ENCODE measurements at places on chromosomes 11 and 22.

DNA sequence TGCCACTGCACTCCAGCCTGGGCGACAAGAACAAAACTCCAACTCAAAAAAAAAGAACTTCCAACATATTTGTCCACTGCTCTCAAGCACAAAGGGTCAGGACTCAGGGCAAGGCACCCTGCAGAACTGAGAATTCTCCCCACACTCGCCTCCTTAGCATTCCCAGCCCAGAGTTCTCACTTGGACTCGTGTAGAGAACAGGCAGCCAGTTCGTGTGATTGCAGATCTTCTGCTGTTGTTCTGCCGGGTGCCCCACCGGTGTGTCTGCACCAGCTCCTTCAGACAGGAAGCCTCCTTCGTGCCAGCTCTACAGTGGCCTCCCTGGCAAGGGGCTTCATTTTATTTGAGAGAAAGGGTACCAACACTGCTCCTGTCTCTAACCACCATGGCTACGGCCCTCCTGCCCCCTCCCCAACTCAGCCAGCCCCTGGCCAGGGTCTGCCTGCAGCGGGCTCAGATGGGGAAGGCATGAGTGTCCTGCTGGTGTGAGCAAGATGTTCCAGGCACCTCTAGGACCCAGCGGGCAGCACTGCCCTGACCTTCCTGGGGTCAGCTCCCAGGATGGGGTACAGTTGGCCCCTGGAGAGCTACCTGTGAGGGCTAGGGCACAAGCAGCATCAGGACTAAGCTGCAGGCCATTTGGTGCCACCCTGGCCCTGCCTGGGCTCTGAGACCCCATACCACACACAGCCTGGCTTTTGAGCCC is 19.5 kb upstream of the SCGB1A1 start:
- no peak for DNase-seq

DNA sequence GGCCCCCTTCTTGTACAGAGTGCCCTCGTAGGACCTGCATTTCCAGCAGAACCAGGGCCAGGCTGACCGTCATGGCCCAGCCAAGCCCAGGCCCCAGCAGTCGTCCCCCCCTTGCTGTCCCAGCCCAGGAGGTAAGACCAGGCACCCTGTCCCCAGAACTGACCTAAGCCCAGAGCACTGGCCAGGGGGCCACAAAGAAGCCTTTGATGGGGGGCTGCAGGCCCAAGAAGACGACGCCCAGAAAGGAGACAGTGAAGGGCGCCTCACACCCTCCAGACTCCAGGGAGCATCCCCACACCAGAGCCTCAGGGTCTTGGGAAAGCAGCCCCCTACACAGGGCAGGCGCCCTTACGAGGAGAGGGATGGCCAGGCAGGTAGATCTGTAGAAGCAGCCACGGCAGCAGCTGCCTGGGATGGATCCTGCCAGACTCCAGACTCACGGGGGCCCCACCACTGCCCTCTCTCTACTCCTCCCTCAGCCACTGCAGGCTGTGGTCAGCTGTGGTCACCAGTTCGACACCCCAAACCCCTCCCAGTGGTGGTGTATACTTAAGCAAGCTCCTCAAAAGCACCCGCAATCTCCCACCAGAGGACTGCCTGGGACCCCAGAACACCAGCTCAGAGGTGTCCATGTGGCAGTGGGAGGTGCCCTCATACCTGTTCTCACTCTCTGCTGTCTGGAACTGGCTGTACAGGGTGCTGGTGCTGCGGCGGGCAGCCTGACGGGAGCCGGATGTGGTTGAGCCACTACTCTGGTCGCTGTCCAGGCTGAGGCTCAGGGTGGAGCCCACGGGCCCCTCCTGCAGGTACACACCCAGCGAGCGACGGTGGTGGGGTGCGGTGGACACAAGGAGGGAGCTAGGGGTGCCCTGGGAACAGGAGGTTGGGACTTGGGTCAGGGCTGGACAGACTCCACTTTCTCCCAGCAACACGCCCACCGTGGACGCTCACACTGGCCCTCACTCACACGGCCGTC is 27.0 kb downstream of the SBF1 start:
- DNase-seq: no peak

- DNase-seq: no peak
Observed at GRCh38 chr11:72010529-72011233, 12.0 kb downstream of the IL18BP start.

- no peak for DNase-seq
Observed at GRCh38 chr11:69595805-69596665, 44.9 kb upstream of the CCND1 start.

GRCh38 chr11:57641011-57641807 is 8.5 kb downstream of the YPEL4 start:
- DNase-seq: peak; percentile 78

DNA sequence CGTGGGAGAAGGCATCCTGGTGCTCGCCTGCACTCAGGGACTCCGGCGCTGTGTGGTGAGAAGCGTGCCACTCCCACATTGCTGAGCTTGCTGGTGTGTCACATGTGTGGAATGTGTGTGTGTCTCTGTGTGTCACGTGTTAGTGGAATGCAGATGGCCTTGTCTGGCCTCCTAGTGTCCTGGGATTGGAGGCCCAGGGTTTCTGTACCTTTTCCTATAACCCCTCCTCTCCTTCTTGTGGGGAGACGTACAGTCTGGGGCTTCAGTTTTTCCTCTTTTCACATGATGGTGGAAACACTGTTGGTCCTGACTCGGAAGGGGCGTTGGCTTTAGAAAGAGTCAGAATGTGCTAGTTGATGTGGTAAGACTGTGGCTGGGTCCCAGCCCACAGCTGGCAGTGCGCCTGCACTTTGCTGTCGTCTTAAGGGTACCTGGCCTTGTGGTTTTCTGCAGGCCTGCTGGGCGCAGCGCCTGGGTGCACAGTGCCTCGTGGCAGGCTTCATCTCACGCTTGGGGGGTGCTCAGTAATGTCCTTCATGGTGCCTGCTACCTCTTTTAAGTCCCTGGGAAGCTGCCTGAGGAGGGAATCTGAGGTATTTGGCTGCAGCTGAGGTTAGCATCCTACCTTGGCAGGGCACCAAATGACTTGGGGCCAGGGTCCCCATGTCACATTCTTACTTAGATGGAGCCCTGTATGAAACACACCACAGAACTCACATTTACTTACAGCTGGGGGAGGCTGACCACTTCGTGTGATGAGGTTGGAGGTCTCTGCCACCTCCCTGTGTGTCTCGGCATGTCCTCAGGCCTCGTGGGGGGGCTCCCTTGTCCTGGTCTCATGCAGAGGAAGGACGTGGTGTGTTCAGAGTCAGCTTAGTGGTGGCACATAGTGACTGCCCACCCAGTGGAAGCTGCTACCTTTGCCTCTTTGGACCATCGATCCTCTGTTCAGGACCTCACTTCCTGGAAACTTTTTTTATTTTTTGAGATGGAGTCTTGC is 61.9 kb downstream of the MED15 start:
- DNase-seq: peak; percentile 87

DNA sequence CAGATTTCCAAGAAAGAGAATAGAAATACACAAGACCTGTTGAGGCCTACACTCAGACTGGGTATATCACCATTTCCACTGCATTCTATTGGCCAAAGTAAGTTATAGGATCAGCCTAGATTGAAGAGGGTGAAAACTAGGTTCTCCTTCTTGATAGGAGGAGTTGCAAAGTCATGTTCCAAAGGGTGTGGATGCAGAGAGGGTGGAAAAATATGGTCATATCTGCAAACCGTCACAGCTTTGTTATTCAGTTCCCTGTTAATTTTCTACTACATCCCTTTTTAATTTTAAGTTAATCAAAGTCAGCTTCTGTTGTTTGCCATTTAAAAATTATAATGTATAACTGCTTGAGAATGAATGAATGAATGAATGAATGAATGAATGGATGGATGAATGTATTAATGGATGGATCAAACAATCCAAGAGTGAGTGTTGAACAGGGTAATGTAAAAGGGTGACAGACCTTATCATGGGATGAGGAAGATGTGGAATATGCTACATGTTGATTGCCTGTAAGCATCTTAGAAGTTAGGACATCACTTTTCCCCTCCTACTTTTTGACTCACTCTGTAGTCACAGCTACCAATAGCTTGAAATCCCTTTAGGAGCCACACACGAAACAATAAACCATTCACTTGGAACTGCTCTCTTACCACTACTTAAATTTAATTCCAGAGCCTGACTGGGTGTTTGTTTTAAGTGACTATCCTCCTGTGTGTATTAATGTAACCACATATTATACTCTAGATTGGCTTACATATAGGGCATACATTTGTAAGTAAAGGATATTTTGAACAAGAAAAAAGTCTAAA is 121.5 kb downstream of the CCDC34 start:
- no peak for DNase-seq

GRCh38 chr22:46545086-46545792 is 7.8 kb upstream of the CELSR1 start:
- no peak for DNase-seq

- no peak for DNase-seq
Observed at GRCh38 chr11:120694726-120695125, 183.2 kb downstream of the GRIK4 start.

GRCh38 chr22:21982338-21982965 is at the start of gene TOP3B:
Gene TOP3B (minus strand): TSS chr22:21982787. CDS start chr22:21975709, 7,078 bp downstream.
- peak; percentile 75 for DNase-seq

- DNase-seq: no peak
Observed at GRCh38 chr22:45261407-45262088, 20.9 kb upstream of the KIAA0930 start.

DNA sequence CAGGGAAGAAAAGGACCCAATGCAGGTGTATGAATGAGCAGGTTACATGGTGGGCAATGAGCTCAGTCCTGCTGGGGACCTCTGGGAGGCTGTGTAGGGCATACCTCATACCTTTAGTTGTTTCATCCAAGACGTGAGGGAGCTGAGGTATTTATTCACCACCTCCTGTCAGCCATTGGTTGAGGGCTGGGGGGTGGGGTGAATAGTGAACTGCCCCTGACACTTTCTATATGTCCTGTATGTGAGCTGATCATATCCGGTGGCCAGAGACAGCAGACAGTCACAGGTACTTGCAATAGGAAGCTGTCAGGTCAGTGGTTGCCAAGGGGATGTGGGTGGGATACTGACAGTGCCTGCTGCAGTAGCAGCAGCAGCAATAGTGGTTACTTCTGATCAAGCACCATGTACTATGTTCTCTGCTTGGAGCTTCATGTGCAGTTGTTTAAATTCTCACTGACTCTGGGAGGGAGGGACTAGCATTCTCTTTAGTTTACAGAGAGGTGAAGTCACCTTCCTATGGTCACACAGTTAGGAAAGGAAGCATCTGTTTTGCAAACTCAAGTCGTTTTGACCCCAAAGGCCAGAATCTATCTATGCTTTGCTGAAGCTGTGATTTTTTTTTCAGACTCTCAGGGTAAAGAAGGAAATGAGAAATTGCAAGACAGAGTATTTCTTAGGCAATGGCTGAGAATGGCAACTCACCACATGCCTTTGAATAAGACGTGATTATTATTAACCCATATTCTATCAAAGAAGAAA is 54.0 kb downstream of the MIAT start:
- DNase-seq: no peak

DNA sequence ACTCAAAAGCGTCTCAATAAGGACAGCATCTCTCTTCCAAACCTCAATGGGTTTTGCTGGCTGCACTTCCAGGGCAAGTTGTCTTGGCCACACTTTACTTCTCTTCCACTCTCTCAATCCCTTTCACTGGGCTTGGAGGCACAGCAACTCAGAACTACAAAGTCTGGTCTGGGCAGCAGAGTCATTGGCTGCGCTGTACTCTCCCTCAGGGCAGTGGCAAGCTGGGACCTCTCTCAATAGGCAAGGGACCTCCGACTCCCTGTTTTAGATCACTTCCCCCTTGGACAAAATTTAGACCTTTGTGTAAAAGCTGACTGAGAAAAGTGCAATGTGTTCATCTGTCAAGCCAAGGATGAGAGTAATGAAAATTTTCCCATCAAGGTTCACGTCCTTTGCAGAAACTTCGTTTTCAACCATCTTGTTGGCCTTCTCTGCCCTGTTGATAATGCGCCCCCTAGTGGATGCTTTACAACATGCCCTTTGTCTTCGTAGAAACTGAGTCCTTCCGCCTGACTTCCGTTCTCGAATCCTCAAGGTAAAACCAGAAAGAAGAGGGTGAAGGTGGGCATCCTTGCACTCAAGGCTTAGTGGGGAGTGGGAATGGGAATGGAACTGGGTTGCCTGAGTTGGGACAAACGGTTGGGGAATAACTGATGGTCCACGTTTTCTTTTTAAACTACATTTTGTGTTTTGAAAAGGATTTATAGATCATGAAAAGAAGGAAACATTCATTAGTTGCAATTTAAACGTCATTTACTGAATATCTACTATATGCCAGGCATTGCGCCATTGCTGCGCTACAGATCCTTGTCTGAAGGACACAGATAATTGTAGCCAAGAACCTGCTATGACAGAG is 99.1 kb downstream of the CD44 start:
- no peak for DNase-seq

GRCh38 chr11:68353669-68354068 is 41.3 kb downstream of the LRP5 start:
- no peak for DNase-seq

GRCh38 chr22:24500277-24500820 is 5.2 kb downstream of the UPB1 start:
- no peak for DNase-seq
